ENCODE measurements at places on chromosomes 12 and 14.

- DNase-seq: no peak
Observed at GRCh38 chr14:90630171-90630806, 185.9 kb downstream of the TTC7B start.

- no peak for DNase-seq
Observed at GRCh38 chr12:48512855-48513254, 12.6 kb upstream of the OR8S1 start.

DNA sequence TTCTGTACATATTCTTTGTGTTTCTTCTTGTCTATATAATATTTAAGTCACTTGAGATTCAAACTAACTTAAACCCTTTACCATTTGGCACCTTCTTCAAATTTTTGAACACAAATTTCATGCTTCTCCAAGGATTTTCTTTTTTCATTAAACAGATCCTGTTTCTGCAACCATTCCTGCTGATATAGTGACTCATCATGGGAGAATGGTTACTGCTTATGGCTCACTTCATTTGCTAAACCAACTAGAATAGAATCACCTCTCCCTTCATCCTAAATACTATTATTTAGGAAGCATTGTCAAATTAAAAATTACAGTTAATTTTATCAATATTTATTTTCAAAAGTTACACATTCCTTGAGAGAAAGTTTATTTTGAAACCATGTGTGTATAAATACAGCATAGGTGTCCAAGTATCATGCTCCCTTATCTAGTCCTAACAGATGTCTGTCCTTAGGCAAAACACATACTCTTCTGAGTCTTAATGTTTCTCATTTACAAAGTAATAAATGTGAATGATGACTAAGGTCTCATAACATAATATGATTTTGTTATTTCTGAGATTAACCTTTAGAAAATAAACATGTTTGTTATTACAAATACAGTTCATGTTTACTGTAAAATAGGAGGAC is 40.7 kb downstream of the PLCZ1 start:
- no peak for DNase-seq

- peak; percentile 98 for DNase-seq
Observed at GRCh38 chr12:116382686-116383530, 105.4 kb upstream of the MED13L start.

- DNase-seq: no peak
Observed at GRCh38 chr14:64119500-64119899, 174.7 kb downstream of the ESR2 start.

DNA sequence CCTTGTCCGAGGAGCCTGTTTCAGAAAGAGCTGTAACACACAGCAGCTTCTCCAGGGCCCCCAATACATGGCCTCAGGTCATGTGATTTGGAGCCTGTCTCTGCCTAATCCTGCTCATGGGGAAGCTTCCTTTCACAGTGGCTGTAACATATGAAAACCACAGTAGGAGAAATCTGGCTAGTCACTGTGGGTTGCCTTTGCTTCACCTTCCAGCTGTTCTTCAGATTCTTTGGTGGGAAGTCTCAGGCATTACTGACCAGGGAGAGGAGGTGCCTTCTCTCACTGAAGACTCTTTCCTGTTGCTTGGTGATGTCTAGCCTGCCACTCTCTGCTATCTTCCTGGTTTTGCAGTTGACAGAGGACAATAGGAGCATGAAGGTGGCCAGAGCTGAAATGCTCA is 350.6 kb downstream of the DPF3 start:
- DNase-seq: no peak

DNA sequence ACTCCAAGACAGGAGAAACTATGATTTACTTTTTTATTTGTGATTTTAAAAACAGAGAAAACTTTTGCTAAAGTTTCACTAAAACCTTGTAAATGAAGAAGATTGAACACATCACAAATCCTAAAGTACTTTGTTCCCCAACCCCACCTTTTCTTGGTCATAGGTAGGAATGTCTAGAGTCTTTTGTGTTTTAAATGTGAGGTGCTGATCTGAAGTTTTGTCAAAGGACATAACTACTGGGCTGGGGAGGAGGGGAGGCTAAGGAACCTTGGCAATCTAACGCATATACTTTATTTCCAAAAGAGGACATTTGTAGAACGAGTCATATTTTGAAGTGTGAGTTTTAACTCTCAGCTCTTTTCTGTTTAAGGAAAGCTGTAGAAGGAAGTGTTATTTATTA is 37.2 kb downstream of the CATSPERB start:
- no peak for DNase-seq

- DNase-seq: no peak
Observed at GRCh38 chr12:4417936-4418335, 27.7 kb downstream of the FGF6 start.

- peak; percentile 11 for DNase-seq
Observed at GRCh38 chr14:64038841-64039542, 186.2 kb downstream of the SYNE2 start.

GRCh38 chr14:88137327-88137726 is 132.4 kb downstream of the GPR65 start:
- DNase-seq: no peak

- no peak for DNase-seq
Observed at GRCh38 chr12:104435765-104436164, 21.0 kb upstream of the CHST11 start.

DNA sequence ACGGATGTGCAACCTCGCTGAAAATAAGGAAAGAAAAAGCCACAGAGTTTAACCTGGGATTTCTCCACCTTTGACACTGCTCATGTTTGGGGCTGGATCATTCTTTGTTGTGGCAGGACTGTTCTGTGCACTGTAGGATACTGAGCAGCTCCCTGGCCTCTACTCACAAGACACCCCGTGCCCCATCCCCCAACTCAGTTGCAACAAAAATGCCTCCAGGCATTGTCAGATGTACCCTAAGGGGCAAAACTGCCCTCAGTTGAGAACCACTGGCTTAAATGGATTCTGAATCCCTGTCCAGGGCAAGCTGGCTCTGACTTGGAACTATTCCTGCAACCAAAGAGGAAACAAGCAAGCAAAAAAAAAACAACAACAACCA is 2.1 kb downstream of the GLTP start:
- DNase-seq: no peak

DNA sequence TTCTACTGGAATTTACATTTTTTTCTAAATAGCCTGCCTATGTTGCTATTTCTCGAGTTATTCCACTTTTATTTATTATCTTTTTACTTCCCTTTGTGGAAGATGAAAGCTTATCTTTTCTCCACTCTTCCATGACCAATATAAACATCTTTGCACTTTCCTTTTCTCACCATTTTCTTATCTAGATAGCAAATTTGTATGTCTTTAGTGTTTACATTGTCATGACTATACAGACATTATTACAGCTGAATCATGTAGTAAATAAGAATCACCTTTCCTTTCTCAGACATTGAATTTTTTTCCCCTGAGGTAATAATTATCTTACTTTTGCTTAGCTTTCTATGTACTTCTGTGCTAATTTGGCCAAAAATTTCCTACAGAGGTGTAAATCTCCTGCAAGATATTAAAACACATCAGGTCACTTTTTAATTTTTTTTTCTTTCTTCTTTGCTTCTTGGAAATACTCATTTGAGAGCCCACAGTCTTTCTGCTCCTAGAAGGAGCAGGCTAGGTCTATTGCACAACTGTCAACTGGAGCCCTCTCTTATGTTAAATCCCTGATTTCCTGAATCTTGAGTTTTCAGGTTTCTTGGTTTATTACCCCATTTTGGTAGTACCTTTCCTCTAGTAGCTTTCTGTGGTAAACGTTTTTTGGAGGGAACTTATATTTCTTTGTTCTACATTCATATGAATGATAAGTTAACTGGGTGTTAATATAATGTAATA is 109.0 kb upstream of the ATP2B1 start:
- DNase-seq: no peak

DNA sequence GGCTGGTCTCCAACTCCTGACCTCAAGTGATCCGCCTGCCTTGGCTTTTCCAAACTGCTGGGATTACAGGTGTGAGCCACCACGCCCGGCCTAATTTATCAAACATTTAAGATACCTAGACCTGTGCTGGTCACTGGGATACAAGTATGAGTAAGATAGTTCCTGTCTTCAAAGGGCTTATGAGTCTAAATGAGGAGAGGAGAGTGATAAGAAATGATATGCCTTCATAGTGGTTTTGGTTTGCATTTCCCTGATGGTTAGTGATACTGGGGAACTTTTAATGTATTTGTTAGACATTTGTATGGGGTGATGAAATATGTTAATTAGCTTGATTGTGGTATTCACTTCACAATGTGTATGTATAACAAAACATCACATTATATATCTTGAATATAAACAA is 21.2 kb downstream of the TMED10 start:
- no peak for DNase-seq

GRCh38 chr12:91603060-91603459 is 420.4 kb upstream of the DCN start:
- no peak for DNase-seq

GRCh38 chr12:52442600-52443061 is 8.5 kb upstream of the KRT75 start:
- peak; percentile 50 for DNase-seq

- no peak for DNase-seq
Observed at GRCh38 chr14:81519200-81520011, 14.2 kb downstream of the SEL1L start.

GRCh38 chr12:53004582-53004981 is 1.7 kb upstream of the EIF4B start:
- no peak for DNase-seq

- no peak for DNase-seq
Observed at GRCh38 chr12:11689591-11690186, 40.2 kb downstream of the ETV6 start.

GRCh38 chr14:41498959-41499358 is 107.7 kb upstream of the LRFN5 start:
- DNase-seq: no peak

DNA sequence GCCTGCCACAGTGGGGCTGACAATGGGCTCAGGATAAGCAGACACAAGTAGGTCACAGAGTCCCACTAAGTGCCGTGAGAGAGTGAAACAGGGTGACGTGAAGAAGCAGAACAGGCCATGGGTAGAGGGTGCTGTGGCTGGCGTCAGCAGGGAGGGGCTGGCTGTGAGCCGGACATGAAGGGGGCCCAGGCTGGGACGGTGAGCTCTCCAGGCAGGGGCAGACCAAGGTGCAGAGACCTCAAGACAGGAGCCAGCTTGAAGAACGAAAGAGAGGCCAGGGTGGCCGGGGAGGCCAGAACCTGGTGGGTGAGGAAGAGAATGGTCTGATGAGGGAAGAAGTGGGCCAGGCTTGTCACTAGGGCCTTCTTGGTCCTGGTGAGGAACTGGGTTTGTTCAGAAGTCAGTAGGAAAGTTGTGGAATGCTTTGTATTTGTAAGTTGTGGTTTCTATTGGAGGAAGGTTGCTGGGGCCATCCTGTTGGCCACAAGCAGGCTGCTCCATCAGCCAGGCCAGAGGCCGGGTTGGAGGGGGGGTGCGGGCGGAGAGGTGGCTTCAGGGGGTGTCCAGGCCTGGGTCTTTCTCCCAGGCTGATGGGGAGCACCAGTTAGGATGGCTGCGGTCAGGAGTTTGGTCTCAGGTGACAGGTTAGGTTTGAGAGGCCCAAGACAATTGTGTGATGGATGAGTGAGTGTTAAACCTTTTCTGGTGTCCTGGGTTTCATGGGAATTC is 21.4 kb upstream of the MLXIP start:
- no peak for DNase-seq

- no peak for DNase-seq
Observed at GRCh38 chr12:105348142-105348541, 17.7 kb downstream of the C12orf75 start.

- DNase-seq: no peak
Observed at GRCh38 chr14:87097015-87097414, 896.0 kb downstream of the GALC start.

DNA sequence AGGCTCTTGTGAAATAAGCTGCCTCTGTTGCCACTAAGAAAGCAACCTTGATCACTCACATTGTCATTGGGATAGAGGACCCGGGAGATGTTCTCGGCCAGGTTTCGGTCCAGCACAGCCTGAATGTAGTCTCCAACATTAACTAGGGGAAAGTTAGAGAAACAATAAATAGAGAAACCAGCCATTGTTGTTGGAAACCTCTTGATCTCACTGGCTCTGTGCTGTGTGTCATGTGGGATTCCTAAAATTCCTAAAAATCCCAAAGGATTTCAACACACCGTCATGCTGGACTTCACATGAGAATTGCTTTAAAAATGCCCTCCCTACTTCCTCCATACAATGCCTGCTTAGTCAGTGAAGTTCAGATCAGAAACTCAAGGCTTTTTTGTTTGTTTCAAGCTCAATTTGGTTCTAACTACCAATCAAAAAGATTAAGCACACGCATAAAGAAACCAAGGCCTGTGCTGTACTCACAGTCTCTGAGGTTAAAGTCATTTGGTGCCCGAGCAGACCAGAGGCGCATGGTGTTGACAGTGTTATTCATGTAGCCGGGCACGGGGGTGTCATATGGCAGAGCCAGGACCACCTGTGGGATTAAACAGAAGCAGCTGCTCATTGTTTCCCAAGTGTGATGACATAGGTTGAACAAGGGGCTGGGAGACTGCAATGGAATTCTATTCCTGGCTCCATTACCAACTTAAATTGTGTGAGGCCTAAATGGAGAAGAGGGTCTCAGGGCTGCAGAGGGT is 23.6 kb downstream of the PYGL start:
- DNase-seq: peak; percentile 70

DNA sequence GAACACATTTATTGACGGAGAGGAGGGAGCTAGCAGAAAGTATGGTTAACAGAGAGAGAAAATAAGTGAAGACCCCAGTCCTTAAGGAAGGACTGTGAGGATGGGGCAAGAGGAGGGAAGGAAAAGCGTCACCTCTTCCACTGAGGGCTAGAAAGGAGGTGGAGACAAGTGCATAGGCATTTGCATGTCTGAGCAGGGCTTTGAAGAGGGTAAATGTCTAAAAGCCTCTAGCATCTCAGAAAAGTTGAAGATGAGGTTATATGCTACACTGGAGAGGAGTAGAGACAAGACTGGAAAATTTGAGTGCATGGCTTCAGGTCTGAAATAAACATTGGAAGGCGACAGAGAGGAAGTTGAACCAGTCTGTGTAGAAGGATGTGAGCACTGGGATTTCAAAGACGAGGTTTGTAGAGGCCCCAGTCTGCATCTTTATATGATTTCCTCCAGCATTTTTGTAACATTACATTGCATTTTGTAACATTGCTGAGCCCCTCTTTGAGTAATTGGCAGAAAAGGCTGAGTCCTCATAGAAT is 98.5 kb upstream of the IFNG-AS1 start:
- no peak for DNase-seq

- DNase-seq: no peak
Observed at GRCh38 chr12:109752117-109753053, 38.8 kb downstream of the FAM222A start.

DNA sequence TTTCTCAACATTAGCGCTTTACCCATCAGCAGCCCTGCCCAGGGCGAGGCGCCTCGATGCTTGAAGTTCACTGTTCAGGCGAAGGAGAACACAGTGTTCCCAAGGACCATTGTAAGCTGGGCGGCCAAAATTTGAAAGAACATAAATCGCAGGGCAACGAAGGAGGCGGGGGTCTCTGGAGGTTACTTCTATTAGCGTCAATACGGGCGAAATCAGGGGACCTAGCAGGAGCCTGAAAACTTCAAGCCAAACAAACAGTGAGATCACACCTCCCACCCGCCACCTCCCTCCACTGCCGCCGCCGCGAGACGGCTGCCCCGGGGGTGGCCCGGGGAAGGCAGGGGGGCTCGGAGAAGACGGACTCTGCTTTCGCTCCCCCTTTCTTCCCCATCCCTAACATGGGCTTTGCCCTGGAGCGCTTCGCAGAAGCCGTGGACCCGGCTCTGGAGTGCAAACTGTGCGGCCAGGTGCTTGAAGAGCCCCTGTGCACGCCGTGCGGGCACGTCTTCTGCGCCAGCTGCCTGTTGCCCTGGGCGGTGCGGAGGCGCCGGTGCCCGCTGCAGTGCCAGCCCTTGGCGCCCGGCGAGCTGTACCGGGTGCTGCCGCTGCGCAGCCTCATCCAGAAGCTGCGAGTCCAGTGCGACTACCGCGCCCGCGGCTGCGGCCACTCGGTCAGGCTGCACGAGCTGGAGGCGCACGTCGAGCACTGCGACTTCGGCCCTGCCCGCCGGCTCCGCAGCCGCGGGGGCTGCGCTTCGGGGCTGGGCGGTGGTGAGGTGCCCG is at the start of gene PDZRN4:
PDZRN4 (plus strand) TSS at position 263 of the 783 bp plus-strand sequence.
- no peak for DNase-seq
